H9 (cell line): ENCODE measurements at places on chromosomes 4 and X.

DNA sequence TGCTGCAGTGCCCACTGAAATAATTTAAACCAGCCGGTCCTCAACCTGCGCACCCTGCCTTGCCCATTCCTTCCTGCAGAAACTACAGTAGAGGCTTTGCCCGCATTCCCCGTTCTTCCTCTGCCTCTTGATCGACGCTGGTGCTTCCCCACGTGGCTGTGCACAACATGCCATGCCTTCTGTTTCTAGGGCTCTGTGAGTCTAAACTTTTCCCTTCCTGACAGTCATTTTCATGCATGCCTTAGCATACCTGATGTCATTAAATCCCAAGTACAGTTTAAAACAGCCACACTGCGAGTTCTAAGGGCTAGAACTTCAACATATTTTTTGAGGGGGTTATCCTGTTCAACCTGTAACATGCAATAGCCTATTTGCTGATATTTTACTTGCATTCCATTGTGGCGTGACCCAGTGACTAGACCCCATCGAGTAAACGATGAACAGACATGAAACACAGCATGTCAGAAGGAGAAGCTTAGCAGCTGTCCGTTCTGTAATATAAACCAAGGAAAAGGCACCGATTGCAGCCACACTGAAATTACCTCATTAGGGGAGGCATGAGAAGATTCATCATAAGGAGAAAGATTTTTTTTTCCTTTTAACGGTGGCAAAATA, 232.5 kb downstream of the ARHGAP10 start:
- no peak overlapping the region for H3K27ac ChIP-seq
- H3K27me3 ChIP-seq = no peaks in the 10 kb centered on the region
- DNase-seq = no peak
- H3K36me3 ChIP-seq = no peaks in the 10 kb centered on the region; the same call in 1 of the 2 replicates
- H3K4me1 ChIP-seq = no peaks in the 10 kb centered on the region; the same call in 1 of the 2 replicates
- no peak overlapping the region for H3K4me3 ChIP-seq

DNA sequence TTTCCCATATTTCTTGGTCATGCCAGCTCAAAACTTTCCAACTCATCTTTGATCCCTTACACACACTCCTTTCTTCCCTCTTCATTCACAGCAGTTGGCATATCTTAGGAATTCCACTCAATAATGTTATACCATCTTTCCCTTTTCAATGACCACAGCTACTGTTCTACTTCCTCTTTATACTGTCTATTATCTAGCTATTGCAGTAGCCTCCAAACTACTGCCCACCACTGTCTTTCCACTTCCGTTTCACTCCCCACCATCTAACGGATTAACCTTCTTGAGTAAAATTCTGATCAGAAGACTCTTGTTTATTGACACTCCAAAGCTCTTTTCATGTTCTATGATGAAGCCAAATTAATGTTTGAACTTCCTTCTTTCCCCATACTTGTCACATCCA, 55.8 kb downstream of the ADAMTS3 start:
- H3K4me3 ChIP-seq = no peak overlapping the region
- no peaks in the 10 kb centered on the region for H3K27me3 ChIP-seq
- H3K36me3 ChIP-seq = no peaks in the 10 kb centered on the region; the same call in 2 of the 3 replicates
- no peak overlapping the region for H3K27ac ChIP-seq

DNA sequence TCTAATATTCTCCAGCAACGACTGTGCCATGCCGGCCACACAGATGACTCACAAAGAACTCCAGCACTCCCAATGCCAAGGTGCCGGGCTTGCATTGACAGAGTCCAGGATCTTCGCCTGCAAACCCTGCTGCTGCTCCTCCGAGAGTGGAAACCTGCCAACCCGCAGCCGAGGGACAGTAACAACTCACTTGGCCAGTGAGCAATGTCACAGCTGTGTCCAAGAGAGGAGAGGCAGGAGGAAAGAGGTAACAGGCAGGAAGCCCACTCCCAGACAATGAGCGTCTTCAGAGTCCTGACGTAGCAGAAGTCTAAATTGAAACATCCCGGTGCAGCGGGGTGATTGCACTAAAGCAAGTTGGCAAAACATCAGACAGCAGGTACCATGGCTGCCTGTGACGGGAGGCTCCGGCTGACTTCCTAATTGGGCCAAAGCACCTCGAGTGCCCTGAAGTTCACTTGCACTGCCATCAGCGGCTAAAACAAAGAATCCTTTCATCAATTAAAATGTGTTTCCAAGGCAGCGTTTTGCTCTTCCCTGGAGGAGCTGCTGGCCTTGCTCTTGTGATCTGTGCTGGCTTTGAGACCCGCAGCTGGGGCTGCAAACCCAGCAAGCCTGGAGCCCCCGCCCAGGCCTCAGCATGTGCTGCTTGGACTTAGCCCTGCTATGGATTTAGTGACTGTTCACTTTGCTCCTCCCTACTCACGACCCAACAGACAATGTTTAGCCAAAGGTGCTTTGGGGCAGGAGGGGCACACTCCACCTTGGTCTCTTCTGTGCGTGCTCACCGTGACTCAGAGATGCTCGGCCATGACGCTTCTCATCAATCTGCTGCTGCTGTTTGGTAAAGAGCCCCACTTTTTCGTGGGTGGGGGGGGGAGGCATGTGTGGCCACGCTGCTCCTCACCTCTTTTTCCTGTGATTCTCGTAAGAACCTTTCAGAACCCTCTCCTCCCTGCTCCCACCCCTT, 36.5 kb downstream of the DCTD start:
- no peaks in the 10 kb centered on the region for H3K27me3 ChIP-seq
- no peak overlapping the region for H3K4me3 ChIP-seq
- no peak overlapping the region for H3K27ac ChIP-seq
- no peak for DNase-seq

DNA sequence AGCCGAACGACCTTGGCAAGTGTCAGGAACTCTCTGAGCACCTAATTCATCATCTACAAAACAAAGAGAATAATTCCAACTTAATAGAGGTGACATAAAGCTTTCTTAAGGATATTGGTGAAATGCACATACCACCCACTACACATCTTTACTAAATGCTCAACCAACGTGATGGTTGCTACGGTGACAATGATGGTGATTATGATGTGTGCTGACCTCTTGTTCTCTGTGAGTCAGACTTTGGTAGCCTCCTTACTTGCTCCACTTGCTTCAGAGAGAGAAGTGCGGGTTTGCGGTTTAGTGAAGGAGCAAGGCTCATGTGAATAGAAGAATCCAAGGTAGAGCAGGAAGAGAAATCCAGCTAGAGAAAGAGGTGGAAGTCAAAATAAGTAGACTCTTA, 52.8 kb upstream of the CLNK start:
- H3K36me3 ChIP-seq = no peaks in the 10 kb centered on the region
- no peak overlapping the region for H3K4me3 ChIP-seq
- no peaks in the 10 kb centered on the region for H3K4me1 ChIP-seq
- no peak overlapping the region for H3K27ac ChIP-seq

DNA sequence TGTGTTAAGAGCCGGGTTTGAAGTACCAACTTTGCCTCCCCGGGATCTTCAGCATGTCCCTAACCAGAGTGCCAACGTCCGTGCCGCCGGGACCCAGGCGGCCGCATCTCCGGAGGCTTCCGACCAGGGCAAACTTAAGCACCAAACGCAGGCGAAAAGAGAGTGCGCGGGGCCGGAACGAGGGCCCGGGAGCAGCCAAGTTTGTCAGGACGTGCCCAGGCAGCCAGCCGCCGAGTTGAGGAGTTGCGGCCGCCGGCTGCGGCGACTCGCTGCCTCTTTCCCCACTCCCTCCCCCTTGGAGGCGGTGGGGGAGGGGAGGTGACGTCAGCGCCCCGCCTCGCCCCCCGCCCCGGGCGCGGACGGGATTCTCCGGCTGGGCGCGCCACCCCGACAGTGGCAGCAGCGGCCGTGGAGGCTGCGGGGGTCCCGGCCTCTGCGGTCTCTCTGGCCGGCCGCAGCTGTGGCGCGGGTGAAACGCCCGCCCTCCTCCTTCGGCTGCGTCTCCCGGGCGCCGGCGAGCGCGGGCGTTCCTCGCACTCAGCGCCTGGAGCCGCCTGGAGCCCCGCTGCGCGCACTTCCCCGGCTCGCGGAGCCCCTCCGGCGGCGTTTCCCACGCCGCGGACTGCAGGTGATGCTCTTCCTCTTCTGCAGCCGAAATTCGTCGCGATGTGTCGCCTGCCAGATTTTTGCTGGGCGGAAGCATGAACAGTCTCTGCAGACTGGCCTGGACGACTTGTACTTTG, 2.9 kb upstream of the FAT1 start:
- H3K27ac ChIP-seq = no peak overlapping the region
- H3K4me3 ChIP-seq = peak overlapping the region; percentile 92
- DNase-seq = peak; percentile 85
- no peaks in the 10 kb centered on the region; the same call in 1 of the 2 replicates for H3K27me3 ChIP-seq
- H3K36me3 ChIP-seq = no peaks in the 10 kb centered on the region

GRCh38 chrX:48472851-48473703, 2.9 kb upstream of the FTSJ1 start:
- H3K27ac ChIP-seq = no peak overlapping the region
- no peak overlapping the region; the same call in 1 of the 2 replicates for H3K4me3 ChIP-seq
- peaks cover 17% of the 10 kb centered on the region for H3K36me3 ChIP-seq
- H3K4me1 ChIP-seq = peaks cover 2% of the 10 kb centered on the region; the same call in 1 of the 2 replicates

GRCh38 chrX:131703646-131704045, 159.8 kb downstream of the OR13H1 start:
- peaks cover 77% of the 10 kb centered on the region for H3K36me3 ChIP-seq
- DNase-seq = no peak
- no peaks in the 10 kb centered on the region for H3K4me1 ChIP-seq
- H3K4me3 ChIP-seq = no peak overlapping the region

GRCh38 chrX:72020788-72021187, 110.1 kb downstream of the NHSL2 start:
- no peak for DNase-seq
- H3K27ac ChIP-seq = no peak overlapping the region
- H3K27me3 ChIP-seq = no peaks in the 10 kb centered on the region
- H3K4me1 ChIP-seq = no peaks in the 10 kb centered on the region

DNA sequence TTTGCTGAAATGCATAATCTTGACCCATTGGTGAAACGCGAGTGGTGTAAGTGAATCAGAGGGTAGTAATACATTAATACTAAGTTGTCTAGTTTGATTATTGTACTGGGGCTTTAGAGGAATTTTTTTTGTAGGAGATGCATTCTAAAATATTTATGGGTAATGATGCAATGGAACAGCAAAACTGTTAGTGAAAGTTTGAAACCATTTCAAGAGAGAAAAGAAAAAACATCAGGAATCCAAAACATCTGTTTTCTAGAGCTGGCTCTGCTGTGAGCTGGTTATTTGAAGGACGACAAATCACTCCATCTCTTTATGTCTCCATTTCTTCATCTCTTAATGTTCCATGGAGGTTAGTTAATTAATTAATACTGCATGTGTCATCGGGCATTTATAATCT, 351.9 kb upstream of the FAT1 start:
- no peak overlapping the region for H3K27ac ChIP-seq
- H3K4me3 ChIP-seq = no peak overlapping the region
- no peaks in the 10 kb centered on the region for H3K27me3 ChIP-seq
- peaks cover 8% of the 10 kb centered on the region for H3K4me1 ChIP-seq

DNA sequence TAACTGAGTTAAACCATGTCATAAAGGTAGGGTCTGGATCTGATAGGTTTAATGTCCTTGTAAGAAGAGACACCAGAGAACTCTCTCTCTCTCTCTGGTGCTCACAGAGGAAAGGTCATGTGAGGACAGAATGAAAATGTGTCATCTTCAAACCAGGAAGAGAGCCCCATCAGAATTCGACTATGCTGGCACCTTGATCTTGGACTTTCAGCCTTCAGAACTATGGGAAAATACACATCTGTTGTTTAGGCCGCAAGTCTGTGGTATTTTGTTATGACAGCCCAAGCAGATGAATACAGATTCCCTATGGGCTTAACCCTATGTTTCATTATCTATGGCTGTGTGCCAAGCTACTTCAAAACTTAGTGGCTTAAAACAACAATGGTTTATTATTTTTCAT, 105.5 kb upstream of the DDIT4L start:
- H3K36me3 ChIP-seq = no peaks in the 10 kb centered on the region
- no peak for DNase-seq
- no peaks in the 10 kb centered on the region for H3K27me3 ChIP-seq
- H3K4me1 ChIP-seq = no peaks in the 10 kb centered on the region
- H3K27ac ChIP-seq = no peak overlapping the region

DNA sequence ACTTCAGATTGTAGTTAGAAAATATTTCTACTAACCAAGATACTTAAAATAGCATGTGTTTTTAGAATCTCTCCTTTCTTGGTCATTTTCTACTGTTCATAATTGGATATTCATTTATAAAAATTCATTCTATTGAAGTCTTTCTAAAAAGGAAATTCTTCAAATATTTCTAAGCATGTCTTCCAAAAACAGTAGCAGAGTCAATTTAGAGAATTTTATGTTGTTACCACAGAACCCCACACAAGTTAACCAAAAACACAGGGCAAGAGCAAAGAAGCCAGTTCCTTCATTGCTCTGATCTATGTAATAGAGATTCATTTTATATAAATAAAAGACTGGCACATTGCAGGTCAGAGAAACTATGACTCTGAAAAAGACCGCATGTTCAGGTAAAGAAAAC, 345.1 kb upstream of the PITX2 start:
- H3K4me1 ChIP-seq = no peaks in the 10 kb centered on the region
- no peak overlapping the region for H3K4me3 ChIP-seq
- no peaks in the 10 kb centered on the region for H3K36me3 ChIP-seq
- no peak for DNase-seq
- no peaks in the 10 kb centered on the region for H3K27me3 ChIP-seq

DNA sequence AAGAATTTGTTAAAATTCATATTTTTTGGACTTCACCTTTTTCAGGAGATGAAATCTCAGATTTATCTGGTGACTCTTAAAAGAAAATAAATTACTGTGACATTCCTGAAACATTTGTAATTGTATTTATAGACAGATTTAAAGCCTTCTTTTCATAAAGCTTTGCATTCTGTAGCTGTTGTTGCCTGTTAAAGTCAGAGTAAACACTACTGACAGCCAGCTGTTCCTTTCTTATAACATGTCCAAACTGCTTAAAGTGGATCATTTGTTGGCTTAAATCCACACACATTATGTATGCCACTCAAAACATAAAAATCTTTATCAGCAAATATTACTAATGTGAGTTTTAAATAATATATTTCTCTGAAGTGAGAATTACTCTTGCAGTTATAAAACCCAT, 157.5 kb downstream of the TECRL start:
- peaks cover 6% of the 10 kb centered on the region for H3K36me3 ChIP-seq
- no peak overlapping the region for H3K4me3 ChIP-seq
- no peak for DNase-seq
- no peaks in the 10 kb centered on the region for H3K27me3 ChIP-seq
- H3K4me1 ChIP-seq = no peaks in the 10 kb centered on the region
- H3K27ac ChIP-seq = no peak overlapping the region

DNA sequence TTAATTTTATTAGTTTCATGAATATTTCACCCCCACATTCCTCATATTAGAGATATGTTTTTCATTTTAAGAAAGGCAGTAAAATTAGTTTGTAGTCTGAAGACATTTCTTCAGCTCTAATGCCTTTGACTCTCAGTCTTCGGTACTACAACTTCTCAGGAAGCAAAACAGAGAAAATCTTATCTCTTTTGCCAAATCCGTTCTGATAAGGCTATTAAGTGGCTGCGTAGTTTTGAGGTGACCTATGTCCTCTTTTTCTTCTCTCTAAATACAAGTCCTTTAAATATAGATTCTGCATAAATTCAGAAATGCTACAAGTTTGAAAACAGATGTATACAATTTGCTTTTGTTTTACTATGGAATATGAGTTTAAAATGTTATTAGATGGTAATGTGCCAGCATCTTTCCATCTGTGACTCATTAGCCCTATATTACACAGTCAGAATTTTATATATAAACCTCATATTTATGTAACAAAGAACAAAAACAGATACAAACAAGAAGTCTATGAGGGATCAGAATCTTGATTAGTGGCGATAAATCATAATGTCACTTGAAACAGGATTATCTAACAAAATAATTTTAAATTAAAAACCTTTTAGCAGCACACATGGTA, 181.2 kb upstream of the ETNPPL start:
- no peaks in the 10 kb centered on the region for H3K27me3 ChIP-seq
- H3K4me1 ChIP-seq = no peaks in the 10 kb centered on the region; the same call in 1 of the 2 replicates
- no peak overlapping the region for H3K27ac ChIP-seq
- DNase-seq = no peak
- H3K36me3 ChIP-seq = no peaks in the 10 kb centered on the region
